Osteoblast (primary cell): ENCODE measurements at places on chromosomes 13 and 19.

DNA sequence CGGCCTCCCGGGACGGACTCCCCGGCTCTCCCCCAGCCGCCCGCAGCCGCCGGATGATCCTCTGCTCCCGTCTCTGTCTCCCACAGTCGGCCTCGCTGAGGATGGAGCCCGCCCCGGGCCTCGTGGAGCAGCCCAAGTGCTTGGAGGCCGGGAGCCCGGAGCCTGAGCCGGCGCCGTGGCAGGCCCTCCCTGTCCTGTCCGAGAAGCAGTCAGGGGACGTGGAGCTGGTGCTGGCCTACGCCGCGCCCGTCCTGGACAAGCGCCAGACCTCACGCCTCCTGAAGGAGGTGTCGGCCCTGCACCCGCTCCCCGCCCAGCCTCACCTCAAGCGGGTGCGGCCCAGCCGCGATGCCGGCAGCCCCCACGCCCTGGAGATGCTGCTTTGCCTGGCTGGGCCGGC lies 6.8 kb downstream of the ADAT3 start:
- peaks cover 7% of the 10 kb centered on the region for H3K4me1 ChIP-seq
- H3K27me3 ChIP-seq = no peaks in the 10 kb centered on the region
- DNase-seq = peak; percentile 0

DNA sequence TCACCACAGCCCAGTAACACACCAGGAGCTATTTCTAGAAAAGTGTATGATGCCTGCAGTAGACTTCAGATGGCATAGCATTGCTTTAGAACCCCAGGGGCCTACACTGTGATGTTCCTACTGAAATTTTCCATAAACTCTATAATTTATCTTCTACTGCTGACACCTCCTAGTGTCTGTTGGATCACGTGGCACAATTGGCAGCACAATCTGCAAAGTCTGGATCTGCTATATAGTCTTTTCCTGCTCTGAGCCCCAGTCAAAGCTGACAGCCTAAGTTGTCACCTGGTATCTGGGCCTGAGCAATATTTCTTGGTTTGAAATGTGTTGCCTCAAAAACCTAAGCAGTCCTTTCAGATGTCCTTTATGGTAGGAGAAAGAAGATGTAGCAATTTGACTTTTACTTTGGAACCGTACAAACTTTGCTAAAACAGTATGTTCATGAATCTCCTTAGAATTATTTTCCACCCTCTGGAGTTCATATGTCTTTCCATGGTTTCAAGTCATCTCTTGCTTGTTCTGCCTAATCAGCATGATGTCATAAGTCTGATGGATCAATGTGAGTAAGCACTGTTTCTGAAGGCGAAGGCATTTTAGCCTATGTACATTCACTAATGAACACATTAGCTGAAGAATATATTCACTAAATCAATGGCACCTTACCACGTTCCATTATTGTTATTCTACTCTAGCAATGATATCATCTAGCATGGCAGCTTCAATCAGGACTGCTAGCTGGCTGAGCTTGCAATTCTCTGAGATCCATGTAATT lies 536.5 kb upstream of the NBEA start:
- no peak overlapping the region for H3K4me3 ChIP-seq
- no peaks in the 10 kb centered on the region for H3K4me1 ChIP-seq
- no peaks in the 10 kb centered on the region for H3K27me3 ChIP-seq

DNA sequence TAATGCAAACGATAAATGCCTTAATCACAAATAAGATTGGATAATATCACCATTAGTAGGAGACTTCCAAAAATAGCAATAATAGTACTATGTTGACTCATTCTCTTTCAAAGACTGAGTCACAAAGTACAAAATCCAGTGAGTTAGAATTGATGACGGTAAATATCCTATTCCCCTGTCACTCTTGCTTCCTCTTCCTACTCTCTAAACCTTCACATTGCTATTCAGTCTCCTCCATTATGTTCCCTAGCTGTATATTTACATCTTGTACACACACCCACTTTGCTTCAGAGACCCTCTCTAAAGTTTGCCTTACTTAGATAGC lies 26.3 kb upstream of the INTS6 start:
- H3K4me1 ChIP-seq = peaks cover 17% of the 10 kb centered on the region
- DNase-seq = no peak
- H3K27me3 ChIP-seq = no peaks in the 10 kb centered on the region
- no peaks in the 10 kb centered on the region for H3K36me3 ChIP-seq
- no peak overlapping the region for H3K4me3 ChIP-seq
- H3K27ac ChIP-seq = peak overlapping the region; percentile 13

DNA sequence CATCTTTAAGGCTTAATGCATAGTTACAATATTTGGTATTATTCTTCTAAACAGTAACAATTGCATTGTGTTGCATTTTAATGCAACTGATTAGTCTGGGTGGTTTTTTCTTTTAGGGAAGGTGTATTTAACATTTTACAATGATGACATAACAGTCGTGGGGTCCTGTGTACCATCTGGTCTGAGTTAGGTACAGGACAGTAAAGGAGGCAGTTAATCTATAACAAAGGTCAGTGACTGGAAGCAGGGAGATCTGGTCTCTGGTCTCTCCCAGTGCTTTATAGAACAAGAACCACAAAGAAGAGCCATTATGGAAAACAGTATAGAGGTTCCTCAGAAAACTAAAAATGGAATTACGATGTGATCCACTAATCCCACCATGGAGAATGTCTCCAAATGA lies 2.7 kb upstream of the OR7G2 start:
- DNase-seq = no peak
- no peak overlapping the region for H3K4me3 ChIP-seq
- no peaks in the 10 kb centered on the region for H3K36me3 ChIP-seq

DNA sequence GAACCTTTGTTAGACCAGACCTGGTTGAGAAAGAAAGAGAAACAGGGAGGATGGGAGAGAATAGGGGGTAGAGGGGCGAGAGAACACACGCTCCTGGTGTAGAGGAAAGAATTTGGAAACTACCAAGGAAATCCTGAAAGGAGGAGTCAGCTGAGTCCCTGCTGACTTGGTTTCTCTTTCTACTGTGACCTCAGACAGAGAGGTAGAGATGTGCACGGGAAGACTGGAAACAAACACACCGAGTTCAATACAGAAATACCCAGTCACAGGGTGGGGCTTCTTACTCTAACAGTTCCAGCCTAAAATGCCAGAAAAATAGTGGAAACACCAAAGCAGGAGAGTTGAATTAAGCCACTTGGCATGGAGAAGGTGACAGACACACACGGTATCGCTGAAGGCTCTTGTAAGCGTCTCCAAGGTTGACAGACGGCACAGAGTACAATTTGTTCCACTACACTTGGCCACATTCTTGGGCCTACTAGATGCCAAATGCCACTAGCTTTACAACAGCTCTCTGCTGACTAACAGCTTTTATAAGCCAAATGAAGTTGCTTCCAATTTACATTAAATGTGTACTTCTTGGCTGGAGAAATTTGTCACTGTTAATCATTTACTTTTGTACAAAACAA lies 28.1 kb downstream of the LATS2 start:
- no peaks in the 10 kb centered on the region for H3K27me3 ChIP-seq
- H3K36me3 ChIP-seq = peaks cover 16% of the 10 kb centered on the region
- DNase-seq = no peak
- peaks cover 30% of the 10 kb centered on the region for H3K4me1 ChIP-seq

DNA sequence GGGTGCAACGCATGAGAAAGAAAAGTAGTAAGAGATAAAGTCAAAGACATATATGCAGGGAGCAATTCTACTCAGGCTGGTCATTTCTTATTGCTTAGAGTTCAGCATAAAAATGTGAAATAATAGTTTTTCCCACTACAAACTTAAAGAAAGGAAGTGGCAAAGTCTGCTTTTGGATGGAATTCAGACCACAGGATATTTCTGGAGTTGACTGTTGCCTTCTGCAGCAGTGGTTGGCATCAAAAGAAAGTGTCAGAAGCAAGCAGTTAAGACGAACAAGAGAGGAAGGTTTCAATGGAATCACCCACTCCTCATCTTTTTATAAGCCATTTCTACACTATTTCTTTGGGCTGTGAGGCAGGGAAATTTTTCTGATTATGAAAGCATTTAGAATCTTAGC lies 36.2 kb upstream of the TRPC4 start:
- no peaks in the 10 kb centered on the region for H3K36me3 ChIP-seq
- no peaks in the 10 kb centered on the region for H3K27me3 ChIP-seq
- no peak overlapping the region for H3K27ac ChIP-seq
- DNase-seq = no peak

DNA sequence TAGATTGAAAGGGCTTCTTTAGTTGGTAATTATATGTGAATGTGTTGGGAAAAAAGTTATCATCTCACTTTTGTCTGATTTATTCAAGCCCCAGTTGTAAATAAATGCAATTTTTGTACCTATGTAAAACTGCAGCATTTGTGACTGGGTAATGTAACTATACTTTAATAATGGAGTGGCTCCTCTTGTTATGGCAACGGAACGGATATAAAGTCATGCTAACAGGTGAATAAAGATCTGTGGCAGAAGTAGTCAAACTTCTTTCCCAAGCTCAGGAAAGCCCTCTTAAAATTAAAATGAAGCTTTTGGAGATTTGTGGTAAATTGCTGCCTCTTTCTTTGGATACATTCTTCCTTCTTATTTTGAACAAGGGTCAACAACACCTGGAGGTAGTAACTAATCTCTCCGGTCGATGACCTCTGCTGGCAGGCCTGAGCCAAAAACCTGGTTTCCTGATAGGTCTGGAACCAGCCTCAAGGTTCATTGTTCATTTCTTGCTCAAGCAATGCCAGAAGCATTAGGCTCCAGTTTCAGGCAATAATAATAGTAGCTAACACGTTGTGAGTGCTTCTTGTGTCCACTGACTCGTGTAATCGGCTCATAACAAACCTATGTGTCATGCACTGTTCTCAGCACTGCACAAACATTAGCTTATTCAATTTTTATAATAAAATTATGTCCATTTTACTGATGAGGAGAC lies 313.4 kb upstream of the DACH1 start:
- no peak for DNase-seq
- H3K4me1 ChIP-seq = no peaks in the 10 kb centered on the region
- H3K4me3 ChIP-seq = no peak overlapping the region
- no peaks in the 10 kb centered on the region for H3K27me3 ChIP-seq

DNA sequence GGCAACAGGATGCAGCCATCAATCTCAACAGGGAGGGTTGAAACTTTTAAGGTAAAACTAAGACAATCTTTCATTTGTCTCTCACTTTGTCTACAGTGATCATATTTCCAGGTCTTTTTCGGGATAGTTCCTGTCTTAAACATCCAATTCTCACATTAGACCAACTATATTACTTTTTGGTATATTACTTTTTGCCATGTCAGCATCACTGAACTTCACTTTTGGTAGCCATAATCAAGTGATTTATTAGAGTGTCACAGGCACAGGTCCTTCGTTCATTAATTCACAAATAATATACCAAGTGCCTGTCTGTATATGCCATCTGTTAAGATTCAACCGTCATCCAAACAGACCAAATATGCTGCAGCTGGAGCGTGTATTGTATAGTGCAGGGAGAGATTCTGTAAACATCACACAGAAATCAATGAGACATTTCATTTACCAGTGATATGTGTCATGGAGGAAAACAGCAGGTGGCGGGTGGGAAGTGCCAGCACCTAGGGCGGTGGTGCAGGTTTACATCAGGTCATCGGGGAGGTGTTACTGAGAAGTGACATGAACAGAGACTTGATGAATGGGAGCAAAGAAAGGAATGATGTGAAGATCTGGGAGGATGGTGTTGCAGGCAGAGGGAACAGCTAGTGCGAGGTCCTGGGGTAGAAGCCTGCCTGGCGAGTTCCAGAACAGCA lies 24.9 kb downstream of the ARHGEF7 start:
- H3K36me3 ChIP-seq = no peaks in the 10 kb centered on the region
- DNase-seq = peak; percentile 51
- no peak overlapping the region for H3K4me3 ChIP-seq
- H3K27ac ChIP-seq = no peak overlapping the region

- peaks cover 25% of the 10 kb centered on the region for H3K27me3 ChIP-seq
- H3K36me3 ChIP-seq = no peaks in the 10 kb centered on the region
- no peak overlapping the region for H3K27ac ChIP-seq
- peak overlapping the region; percentile 64 for H3K4me3 ChIP-seq
- peaks cover 12% of the 10 kb centered on the region for H3K4me1 ChIP-seq
- DNase-seq = peak; percentile 84
Measured at GRCh38 chr19:7869910-7870511, 4.2 kb downstream of the PRR36 start.

- H3K27ac ChIP-seq = no peak overlapping the region
- H3K4me3 ChIP-seq = no peak overlapping the region
- H3K4me1 ChIP-seq = no peaks in the 10 kb centered on the region
- H3K36me3 ChIP-seq = no peaks in the 10 kb centered on the region
- DNase-seq = no peak
Measured at GRCh38 chr13:88866195-88866594, 1195.0 kb downstream of the SLITRK5 start.

DNA sequence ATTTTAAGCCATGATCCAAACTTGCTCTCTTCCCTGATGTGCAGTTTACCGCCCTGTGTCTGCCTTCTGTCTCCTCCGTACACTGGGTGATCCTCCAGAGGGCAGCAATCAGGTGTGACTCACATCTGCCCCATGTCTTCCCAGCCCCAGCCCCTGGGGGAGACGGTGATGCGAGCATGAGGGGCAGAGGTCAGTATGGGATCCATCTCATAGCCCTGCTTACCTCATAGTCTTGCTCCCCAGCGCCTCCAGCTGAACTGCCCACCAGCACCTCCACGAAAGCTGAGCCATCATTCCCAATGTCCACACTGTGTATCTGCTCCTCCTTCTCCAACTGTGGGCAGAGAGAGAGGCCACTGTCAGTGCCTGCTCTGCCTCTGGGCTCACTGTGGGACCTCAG lies 14.6 kb downstream of the XRCC1 start:
- no peak overlapping the region for H3K4me3 ChIP-seq
- H3K27ac ChIP-seq = peak overlapping the region; percentile 89
- no peaks in the 10 kb centered on the region for H3K27me3 ChIP-seq
- H3K4me1 ChIP-seq = peaks cover 33% of the 10 kb centered on the region
- H3K36me3 ChIP-seq = peaks cover 8% of the 10 kb centered on the region

GRCh38 chr13:43329702-43330101 lies 306.3 kb downstream of the DNAJC15 start:
- no peak for DNase-seq
- peaks cover 4% of the 10 kb centered on the region for H3K4me1 ChIP-seq
- H3K36me3 ChIP-seq = no peaks in the 10 kb centered on the region
- H3K4me3 ChIP-seq = no peak overlapping the region

- H3K27me3 ChIP-seq = no peaks in the 10 kb centered on the region
- peaks cover 34% of the 10 kb centered on the region for H3K36me3 ChIP-seq
Measured at GRCh38 chr19:18562086-18562485, 4.4 kb downstream of the KXD1 start.

DNA sequence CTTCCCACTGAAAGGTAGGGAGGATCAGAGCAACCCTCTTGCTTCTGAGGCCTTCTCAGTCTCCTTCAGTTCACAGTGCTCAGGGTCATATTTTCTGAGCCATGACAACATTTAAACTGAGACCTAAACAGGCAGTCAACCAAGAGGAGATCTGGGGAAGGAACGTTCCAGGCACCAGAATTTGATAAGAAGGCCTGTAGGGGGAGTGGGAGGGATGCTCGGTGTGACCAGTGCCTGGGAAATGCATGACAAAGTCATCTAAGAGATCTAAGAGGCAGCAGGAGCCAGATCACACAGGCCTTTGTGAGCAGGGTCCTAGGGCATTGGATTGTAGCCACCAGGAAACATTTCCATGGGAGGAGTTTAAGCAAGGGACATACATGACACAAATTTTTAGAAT lies 71.6 kb downstream of the SHISA2 start:
- no peaks in the 10 kb centered on the region for H3K4me1 ChIP-seq
- no peaks in the 10 kb centered on the region for H3K27me3 ChIP-seq
- H3K4me3 ChIP-seq = no peak overlapping the region
- no peak overlapping the region for H3K27ac ChIP-seq
